GM23338 (cell line): ENCODE measurements at places on chromosomes 5 and 9. TPM values are rescaled to one million over a fixed set of nuclear protein-coding genes. Genes with fewer than 3 reads are reported as not detected.

Gene IL3
- not detected in 2 replicates for total RNA-seq

Gene MARVELD2
- 24.1 and 24.8 TPM in 2 replicates for total RNA-seq

Gene ELP1
- 32.9 and 46.3 TPM in 2 replicates for total RNA-seq

Gene RMND5B
- 83.7 and 101 TPM in 2 replicates for total RNA-seq

Gene HRCT1
- not detected in 2 replicates for total RNA-seq

Gene PGM5
- not detected in 2 replicates for total RNA-seq

DNA sequence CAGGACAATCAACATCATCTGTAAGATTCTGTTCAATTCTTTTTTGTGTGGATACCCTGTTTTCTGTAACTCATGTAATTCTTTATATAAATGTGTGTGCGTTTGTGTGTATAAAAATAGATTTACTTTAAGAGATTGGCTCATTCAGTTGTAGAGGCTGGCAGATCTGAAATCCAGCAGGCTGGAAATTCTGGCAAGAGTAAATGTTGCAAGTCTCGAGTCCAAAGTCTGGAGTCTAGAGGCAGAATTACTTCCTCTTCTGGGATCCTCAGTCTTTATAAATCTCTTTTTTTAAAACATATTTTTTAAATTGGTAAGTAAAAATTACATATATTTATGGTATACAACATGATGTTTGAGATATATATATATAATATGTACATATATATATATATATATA is 202.1 kb upstream of the TMEM161B start:
- no peaks in the 10 kb centered on the region for H3K36me3 ChIP-seq
- no peaks in the 10 kb centered on the region for H3K27me3 ChIP-seq
- no peaks in the 10 kb centered on the region for H3K4me1 ChIP-seq

GRCh38 chr5:36237751-36238150 is 4.0 kb downstream of the NADK2 start:
- no peak for DNase-seq
- H3K27me3 ChIP-seq, result peaks cover 10% of the 10 kb centered on the region
- no peaks in the 10 kb centered on the region for H3K36me3 ChIP-seq
- H3K27ac ChIP-seq, result no peak overlapping the region

DNA sequence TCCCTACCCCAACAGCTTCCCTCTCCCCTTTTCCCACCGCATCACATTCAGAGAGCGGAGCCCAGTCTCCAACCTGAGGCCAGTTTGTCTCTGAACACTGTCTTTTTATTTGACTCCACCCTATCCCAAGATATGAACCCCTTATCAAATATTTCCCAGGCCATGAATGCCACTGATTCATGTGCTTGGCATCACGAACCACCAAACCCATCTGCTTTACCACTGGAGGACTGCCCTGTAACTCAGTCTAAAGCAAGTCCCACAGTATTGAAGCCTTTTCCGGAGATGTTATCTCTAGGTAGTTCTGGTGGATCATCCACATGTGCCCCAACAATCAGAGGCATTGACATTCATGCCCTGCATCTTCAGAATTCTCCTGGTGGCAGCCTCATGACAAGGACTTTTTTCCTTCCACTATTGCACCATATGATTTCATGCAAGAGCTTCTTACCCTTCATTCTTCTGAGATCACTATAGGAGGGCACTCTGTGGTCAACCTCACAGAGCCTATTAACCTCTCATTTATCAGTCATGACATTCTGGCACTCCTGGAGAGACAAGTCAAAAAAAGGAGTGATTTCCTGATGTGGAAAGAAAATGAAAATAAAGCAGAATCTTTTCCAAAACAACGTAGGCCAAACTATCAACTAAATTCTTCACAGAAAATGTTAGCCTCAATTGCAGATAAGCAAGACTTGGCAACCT is 12.3 kb upstream of the SPATA31D4 start:
- no peak overlapping the region for H3K4me3 ChIP-seq
- H3K27ac ChIP-seq, result no peak overlapping the region
- H3K36me3 ChIP-seq, result no peaks in the 10 kb centered on the region

DNA sequence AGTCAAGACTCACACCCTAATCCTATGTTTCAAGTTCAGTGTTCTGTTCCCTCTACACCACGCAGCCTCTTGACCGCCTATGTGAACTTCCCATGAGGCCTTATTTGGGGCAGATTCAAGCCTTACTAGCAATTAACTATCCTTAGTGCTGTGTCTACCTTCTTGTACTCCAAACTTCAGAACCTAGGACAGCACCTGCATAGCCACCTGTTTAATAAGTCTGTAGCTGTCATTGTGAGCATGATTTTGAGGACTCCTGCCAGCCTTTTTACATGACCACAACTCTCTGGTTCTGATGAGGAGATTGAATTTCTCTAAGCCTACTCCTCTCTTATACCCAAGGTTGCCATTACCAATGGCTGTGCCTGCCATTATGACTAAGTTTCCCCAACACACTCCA is 50.8 kb upstream of the PCSK1 start:
- no peaks in the 10 kb centered on the region for H3K36me3 ChIP-seq
- H3K27ac ChIP-seq, result no peak overlapping the region
- no peak overlapping the region for H3K4me3 ChIP-seq
- H3K27me3 ChIP-seq, result no peaks in the 10 kb centered on the region
- peak; percentile 67 for DNase-seq
- no peaks in the 10 kb centered on the region for H3K4me1 ChIP-seq

DNA sequence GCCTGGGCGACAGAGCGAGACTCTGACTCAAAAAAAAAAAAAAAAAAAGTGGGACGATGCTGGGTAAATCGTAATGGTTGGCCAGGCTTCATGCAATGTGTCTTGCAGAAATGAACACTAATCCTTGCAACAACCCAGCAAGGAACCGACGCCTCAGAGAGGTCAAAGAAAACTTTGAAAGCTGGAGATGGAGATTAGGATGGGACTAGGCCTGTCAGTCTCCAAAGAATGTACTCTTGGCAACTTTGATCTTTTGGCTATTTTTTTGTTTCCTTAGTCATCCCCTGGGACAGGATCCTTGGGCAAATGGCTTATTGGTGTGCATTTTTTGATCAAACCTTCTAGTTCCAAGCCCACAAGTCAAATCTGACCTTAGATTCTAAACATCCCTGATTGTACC is 10.6 kb upstream of the PWWP2A start:
- no peak for DNase-seq
- H3K36me3 ChIP-seq, result no peaks in the 10 kb centered on the region
- peaks cover 18% of the 10 kb centered on the region for H3K4me1 ChIP-seq
- no peaks in the 10 kb centered on the region for H3K27me3 ChIP-seq
- H3K4me3 ChIP-seq, result no peak overlapping the region

GRCh38 chr9:93123561-93124283 is 10.3 kb downstream of the NINJ1 start:
- H3K27me3 ChIP-seq, result no peaks in the 10 kb centered on the region
- no peak for DNase-seq
- peaks cover 8% of the 10 kb centered on the region for H3K4me1 ChIP-seq
- H3K4me3 ChIP-seq, result no peak overlapping the region
- no peak overlapping the region for H3K27ac ChIP-seq
- no peaks in the 10 kb centered on the region for H3K36me3 ChIP-seq

DNA sequence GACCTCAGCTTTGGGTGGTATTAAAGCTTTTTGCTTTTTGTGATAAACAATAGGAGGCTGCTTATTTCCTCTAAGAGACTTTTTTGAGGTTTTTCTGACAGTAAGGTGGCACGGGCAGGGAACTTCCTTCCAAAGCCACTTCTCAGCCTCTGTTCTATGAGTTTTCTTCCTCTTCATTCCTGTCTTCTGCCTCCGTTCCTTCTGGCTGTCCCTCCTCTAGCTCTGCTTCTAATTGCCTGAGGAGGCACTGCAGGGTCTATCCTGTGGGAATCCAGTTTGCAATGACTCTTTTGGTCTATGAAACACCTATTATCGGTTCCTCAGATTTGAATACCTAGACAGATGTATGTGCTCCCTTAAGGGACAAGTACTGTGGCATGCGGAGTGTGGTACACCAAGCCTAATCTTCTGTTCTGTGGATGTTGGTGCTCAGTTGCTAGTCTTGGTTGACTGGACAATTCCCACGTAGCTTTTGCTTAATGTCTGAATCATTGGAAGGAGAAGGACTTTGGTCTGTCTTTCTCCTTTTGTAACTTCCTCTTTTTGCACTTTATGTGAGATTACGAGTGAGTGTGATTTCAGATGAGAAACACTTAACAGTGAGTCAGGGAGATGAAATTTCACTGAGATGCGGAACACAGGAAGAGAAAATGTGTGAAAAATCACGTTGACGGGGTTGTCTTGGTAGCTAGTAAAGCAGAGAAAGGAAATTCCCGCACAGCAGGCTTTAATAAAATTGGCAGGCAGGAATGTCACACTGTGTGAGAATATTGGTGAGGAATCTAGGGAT is 305.2 kb downstream of the EFNA5 start:
- peaks cover 30% of the 10 kb centered on the region for H3K4me1 ChIP-seq
- H3K36me3 ChIP-seq, result no peaks in the 10 kb centered on the region
- no peak overlapping the region for H3K4me3 ChIP-seq
- no peaks in the 10 kb centered on the region for H3K27me3 ChIP-seq

GRCh38 chr9:36162211-36162738 is 6.9 kb upstream of the CCIN start:
- H3K27me3 ChIP-seq, result no peaks in the 10 kb centered on the region
- H3K27ac ChIP-seq, result peak overlapping the region; percentile 88
- H3K36me3 ChIP-seq, result no peaks in the 10 kb centered on the region
- DNase-seq, result no peak
- peaks cover 27% of the 10 kb centered on the region for H3K4me1 ChIP-seq

GRCh38 chr5:61234019-61234418 is 71.8 kb upstream of the SMIM15 start:
- no peak for DNase-seq
- H3K27ac ChIP-seq, result no peak overlapping the region
- no peaks in the 10 kb centered on the region for H3K27me3 ChIP-seq

DNA sequence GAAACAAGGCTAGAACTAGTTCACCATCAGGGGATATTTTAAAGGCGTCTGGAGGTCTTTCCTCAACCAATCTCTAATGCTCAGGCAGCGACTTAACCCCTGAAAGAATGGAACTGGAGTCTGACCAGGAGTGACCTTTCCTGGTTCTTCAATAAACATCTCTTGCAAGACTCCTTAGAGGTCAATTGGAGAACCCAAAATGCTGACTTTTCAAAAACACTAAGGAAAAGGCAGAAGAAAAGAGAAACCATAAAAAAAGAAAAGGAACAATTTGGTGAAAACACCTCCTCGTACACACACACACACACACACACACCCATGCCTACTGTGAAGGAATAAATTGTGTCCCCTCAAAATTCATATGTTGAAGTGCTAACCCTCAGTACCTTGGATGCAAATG is 12.3 kb downstream of the TIMD4 start:
- no peak overlapping the region for H3K27ac ChIP-seq
- H3K27me3 ChIP-seq, result no peaks in the 10 kb centered on the region
- H3K4me3 ChIP-seq, result no peak overlapping the region
- DNase-seq, result no peak
- H3K36me3 ChIP-seq, result no peaks in the 10 kb centered on the region
